ENCODE measurements at places on chromosomes 5 and 9.

DNA sequence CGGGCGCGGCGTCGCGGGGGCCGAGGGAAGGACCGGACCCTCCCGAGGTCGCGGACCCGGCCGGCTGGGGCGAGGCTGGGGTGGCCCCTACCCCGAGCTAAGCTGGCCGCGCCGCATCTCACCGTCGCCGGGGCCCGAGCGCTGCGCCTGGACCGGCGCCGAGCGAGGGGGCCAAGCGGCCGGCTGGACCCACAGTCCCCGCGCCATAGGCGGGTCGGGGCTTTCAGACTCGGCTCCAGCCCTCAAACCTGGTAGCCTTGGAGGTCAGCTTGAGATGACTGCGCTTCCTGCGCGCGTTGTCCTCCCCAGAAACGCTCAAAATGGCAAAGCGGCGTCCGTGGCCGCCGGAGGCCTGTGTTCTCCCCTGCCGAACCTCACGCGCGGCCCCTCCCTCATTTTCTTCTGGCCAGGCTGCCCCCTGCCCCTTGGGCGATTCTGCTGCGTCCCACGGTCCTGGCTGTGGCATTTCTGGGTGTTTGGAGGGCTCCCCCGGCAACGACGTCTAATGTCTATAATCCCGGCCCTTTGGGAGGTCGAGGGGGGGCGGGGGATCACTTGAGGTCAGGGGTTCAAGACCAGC is 8.7 kb upstream of the GRIN1 start:
- DNase-seq: no peak

GRCh38 chr5:139401546-139401945 is 2.3 kb downstream of the SPATA24 start:
- DNase-seq: no peak

GRCh38 chr5:55625913-55626312 is 86.2 kb downstream of the SLC38A9 start:
- no peak for DNase-seq

- DNase-seq: no peak
These were observed 10.5 kb upstream of the TAL2 start for GRCh38 chr9:105651806-105652205.

GRCh38 chr5:181088289-181088688 is 42.7 kb downstream of the OR2V1 start:
- no peak for DNase-seq

- peak; percentile 77 for DNase-seq
These were observed 48.1 kb downstream of the EBF1 start for GRCh38 chr5:159051421-159052282.

DNA sequence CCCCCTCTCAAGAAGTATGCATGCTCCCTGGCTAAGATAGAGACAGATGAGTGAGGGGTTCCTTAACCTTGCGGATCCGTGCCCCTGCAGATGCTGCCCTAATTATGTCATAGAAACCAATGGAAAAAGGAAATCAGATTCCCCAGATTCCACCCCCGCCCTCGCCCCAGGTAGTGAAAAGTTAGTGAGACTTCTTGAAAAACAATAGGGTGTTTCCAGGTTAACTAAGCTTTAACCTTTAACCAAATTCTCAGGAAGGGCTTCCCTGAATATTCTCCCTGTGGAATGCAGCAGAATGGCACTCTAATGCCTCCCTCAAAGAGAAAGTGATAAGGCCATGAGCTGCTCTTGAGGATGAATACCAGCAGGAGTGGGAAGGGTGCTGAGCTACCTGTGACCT is 116.0 kb upstream of the RANBP3L start:
- DNase-seq: no peak

DNA sequence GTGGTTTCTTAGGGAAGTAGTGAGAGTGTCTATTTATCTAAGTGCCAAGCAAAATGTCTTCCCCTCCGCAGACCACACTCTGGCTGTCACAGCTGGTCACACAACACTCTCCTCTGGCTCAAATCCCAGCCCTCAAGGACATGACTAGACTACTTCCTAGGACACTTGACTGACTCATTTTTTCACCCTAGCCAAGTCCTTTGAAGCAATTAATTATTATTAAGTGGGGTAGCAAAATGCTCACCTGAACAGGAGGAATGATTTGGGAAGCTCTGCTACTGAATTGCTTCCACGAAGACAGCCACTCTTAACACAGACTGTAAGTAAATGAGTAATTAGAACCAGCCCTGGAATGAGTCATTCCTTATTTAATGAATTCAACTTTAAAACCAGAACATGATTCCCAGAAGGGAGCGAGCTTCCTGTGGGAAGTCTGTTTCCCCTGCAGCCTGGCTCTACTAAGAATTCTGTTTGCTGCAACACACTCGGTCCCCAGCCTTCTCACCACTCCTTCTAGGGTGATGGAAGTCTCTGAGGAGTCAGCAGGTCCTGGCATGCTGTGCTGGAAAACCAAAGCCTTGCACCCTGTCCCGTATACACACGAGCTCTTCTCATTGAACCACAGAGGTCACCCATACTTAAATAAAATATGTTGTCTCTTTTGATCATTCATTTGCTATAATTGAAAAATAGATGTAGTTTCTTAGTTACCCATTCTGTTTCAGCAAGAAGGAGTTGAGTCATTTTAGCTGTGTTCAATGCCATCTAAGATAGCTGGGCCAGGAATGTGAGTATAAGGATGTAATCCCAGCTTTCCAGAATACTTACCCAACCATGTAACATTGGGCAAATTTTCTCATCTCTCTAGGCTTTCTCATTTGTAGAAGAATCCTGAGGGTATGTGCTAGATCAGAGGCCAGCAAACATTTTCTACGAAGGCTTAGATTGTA is 218.6 kb upstream of the RASEF start:
- DNase-seq: no peak

Data from left forelimb (tissue), 1 donor.